ENCODE measurements at places on chromosomes 3 and 15.

DNA sequence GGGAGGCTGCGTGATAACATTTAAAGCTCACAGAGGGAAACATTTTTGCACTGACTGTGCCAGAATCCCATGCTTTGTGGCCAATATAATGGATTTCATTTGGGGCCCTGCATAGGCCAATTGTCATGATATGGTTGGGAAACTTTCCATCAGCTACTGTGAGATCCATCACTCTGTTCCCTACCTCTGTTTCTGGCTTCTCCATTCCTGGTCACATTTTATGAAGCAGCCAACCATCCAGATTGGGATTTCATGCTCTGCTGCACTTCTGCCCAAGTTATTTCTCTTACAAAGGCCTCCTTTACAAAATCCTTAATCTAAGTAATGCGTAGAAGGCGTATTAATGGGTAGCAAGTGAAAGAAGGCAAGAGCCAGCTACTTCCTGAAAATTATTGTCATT, 221.1 kb downstream of the LRTM1 start:
- no peak for DNase-seq

DNA sequence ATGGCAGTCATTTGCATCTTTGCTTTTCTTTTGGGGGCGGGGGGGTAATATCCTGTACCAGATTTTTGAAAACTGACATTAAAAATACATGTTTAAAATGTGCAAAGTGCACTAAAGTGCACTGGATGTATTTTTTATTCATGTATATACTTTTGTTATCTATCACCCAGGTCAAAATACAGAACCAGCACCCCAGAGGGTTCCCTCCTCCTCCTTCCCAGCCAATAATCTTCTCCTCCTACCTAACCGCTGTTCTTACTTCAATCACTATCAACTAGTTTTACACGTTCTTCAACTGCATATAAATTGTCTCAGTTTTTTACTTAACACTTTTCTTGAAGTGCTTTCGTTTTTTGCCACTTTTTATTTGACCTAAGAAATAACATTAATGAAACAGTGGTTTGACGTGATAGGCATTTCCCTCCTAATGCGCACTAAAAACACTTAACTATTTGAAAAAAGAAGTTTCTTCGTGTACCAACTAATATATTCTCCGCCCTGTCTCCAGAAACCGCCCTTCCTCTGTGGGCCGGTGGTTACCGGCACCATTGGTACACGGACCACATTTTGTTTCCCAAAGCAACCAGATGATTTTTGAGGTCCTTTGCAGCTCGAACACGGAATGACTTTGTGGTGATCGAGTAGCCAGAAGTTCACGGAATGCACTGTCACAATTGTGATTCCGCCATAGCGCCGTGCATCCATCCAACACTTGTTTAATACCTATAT, 836 bp upstream of the AKAP13 start:
- DNase-seq, result no peak

- no peak for DNase-seq
Measured at GRCh38 chr3:42497009-42497731, 5.3 kb upstream of the VIPR1 start.

- no peak for DNase-seq
Measured at GRCh38 chr3:18648868-18649462, 223.8 kb upstream of the SATB1 start.

DNA sequence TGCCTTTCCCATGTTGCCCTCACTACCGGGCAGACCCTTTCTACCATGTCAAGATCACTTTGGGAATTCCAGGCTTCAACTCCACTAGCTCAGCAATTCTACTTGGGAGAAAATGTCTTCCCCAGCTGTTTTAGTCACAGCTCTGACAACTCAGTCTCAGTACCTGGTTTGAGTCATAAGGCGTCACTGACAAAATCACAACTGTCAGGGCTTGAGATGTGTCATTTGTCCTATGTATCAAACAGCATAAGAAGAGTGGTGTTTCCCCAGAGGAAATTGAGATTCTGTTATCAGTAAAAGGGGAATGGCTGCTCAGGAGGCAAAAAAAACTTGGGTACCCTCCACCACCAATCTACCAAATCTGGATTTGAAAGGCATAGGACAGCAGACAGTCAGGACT, 594.9 kb upstream of the SUCLG2 start:
- DNase-seq, result no peak

DNA sequence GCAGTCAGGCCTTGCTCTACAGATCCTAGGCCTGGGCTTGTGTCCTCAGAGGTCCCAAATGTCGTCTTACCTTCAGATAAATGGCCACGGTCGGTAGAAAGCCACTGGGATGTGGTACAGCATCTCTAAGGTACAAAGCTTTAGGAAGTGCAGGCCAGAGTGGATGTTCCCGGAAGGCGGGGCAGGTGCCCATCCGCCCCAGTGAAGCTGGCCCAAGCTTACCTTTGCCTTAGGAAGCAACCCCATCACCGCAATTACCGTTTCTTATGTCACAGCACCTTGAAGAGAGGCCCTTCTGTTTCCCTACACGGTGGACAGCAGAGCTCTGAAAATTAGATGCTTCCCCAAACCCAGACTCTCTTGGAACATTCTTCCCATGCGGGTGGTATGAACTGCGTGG, 240.1 kb upstream of the LYSMD4 start:
- DNase-seq, result no peak

DNA sequence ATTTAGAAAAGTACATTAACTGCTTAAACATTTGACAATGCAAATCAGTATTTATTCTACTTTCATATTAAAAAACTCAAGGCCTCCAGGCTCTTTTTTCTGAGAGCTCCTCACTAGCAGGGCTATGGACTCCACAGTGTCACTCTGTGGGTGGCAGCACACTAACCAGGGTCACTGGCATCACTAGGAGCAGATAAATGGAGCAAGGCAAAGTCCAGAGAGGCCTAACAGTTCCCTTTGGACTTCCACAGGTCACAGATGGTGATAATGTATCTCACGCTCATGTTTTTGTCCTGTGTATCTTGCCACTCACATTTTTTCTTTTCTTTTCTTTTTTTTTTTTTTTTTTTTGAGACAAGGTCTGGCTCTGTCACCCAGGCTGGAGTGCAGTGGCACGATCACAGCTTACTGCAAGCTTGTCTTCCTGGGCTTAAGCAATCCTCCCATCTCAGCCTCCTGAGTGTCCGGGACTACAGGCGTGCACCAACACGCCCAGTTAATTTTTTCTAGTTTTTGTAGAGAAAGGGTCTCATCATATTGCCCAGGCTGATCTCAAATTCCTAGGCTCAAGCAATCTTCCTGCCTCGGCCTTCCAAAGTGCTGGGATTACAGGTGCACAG, 7.8 kb downstream of the SPG21 start:
- DNase-seq, result no peak

DNA sequence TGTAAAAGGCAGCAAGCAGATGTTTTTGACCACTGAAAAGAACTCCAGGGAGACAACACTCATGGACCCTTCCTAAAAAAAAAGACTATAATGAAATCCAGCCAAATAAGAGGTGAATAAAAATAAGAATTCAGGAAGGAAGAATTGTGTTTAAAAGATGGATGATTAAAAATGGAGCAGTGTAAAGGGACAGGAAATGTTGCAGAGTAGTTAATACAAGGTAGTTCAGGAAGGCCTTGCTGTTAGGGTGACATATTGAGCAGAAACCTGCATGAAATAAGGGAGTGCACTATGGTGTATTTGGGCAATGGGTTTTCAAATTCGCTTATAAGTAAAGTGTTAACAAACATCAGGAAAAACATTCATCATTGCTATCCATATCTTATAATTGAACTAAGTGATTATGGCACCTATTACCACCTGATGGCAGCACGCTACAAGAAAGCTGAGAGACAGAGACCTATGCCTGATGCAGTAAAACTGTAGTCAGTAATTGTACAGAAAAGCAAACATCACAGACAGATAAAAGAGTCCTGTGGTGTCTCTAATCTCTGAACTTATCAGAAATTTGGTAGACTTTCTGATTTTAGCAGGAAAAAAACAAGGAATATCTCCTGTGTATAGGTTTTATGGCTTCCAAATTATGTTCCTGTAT, 5.8 kb upstream of the DBR1 start:
- no peak for DNase-seq

DNA sequence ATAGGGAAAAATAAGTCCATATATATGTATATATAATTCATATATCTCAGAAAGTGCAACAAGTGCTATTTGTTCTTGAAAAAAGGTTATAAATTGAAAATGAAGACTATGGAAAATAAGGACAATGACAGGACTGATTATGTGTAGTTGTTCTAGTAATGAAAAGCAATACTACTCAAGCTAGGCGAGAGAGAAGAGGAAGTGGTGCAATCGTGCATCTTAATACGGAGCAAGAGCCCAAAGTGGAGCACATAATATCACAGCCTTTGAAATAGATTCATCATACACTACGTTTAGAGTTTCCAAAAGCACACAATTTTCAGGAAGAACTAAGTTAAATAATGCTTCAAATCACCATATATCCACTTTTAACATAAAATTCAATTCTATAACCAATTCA, 87.9 kb downstream of the ULK4 start:
- DNase-seq, result no peak

- no peak for DNase-seq
Measured at GRCh38 chr3:60017631-60018030, 967.8 kb upstream of the CFAP20DC start.

- no peak for DNase-seq
Measured at GRCh38 chr3:110343945-110344344, 727.7 kb upstream of the NECTIN3 start.

- DNase-seq, result no peak
Measured at GRCh38 chr3:112320691-112321090, 12.3 kb upstream of the CD200 start.

- DNase-seq, result no peak
Measured at GRCh38 chr3:65035246-65035645, 347.4 kb upstream of the ADAMTS9 start.

GRCh38 chr15:101191242-101191641, 60.6 kb downstream of the CHSY1 start:
- no peak for DNase-seq

- no peak for DNase-seq
Measured at GRCh38 chr3:160950542-160950941, 154.6 kb downstream of the B3GALNT1 start.

GRCh38 chr3:168802766-168803165, 707.0 kb upstream of the GOLIM4 start:
- DNase-seq, result no peak

DNA sequence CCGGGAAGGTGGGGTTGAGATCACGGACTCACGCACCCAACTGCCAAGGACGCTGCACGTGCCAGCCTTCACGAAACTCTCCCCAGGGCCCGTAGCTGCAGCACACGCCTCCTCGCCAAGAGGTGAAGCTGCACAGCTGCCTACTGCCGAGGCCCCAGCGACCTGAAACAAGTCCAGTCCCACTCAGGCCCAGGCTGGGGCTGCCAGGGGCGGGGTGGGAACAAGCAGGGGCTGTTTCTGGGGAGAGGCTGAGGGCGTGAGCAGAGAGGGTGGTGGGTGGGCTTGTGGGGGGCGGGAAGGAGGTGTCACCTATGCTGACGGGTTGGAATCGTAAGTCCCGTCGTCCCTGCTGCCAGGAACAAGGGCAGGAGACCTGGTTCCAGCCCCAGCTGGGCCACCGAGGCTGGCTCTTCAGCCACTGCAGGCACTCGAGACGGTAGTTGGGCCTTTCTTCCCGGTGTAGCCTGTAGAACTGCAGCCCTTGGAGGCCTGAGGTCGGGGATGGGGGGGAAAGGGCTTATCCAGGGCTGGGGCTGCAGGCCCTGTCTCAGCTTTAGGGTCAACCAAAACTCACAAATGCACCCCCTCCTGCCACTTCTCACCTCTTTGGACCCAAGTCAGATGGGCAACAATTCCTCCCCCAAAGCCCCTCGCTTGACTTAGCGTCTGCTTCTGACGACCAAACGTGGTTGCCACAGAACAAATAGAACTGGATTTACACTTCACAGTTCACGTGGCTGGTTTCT, 44.4 kb downstream of the MUC20 start:
- no peak for DNase-seq

DNA sequence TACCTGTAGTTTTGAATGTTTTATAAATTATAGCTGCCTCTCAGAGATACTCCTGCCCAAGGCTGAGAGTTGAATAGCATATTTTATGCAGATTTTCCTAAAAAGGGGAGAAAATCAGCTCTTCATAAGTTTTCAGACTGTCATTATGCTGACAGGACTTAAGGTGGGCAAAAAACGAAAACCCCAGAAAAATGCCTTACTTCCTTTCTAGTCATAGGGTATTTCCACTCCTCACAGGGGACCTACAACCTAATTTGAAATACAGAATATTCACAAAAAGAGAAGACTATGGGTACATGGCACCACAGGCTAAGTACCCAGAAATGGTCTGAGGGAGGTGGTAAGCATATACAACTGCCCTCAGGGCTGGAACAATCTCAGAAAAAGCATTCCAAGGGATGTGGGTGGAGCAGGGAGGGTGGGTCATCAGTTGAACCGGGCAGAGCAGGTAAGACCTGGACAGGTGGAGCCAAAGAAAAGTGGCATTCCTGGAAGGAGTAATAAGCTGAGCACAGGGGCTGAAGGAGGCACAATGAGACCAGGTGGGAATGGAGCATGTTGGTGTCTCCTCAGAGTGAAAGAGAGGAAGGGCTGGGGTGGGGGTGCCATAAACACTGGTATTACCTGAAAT, 10.6 kb upstream of the OXSR1 start:
- DNase-seq, result no peak

DNA sequence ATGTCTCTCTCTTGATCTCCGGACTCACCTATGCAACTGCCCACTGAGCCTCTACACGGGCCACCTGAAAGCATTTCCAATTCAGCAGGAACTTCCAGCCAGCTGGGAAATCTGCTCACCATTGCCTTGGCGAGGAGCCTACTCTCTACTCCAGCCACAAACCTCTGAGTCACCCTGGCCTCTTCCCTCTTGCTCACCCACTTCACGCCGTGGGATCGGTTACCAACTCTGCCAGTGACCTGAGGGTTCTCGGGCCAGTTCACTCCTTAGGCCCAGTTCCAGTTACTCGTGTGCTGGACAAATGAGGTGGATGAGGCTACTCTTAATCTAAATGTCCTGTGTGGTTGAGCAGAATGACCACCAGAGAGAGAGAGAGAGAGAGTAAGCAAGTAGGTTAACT, 70.1 kb downstream of the CEMIP start:
- no peak for DNase-seq

DNA sequence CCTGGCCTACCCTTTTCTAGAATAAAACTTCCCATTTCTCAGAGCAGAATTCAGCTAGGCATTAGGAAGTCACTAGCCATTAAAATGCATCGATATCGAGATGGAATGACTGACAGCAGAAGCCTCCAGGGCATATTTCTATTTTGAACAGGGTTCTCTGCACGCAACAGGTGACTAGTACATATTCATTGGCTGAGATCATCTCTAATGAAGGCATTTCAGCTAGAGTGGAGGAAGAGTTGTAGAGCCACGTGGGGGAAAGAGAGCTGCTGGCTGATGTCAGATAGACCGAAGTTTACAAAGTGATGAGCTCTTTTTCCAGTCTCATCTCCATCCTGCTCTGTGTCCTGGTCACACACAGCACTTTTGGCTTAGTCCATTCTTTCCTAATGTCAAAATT, 7.5 kb downstream of the TMEM40 start:
- no peak for DNase-seq

DNA sequence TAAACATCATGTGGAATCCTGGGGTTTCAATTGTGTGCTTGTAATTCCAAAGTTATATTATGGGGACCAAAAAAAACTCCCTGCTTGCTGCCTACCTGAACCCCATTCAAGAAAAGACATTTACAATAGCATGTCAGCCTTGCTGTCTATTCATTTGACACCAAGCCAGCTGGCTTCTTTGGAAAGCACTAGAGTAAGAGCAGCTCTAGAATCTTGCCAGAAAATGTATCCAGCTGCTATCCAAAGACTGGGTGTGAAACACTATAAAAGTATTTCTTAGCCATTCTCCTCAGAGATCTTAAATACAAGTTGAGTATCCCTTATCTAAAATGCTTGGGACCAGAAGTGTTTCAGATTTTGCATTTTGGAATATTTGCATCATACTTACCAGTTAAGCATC, 87.4 kb downstream of the RAD18 start:
- DNase-seq, result no peak

- DNase-seq, result no peak
Measured at GRCh38 chr3:9292516-9292915, 43.1 kb upstream of the SRGAP3 start.

Measured in cortex of kidney (tissue), 1 donor.